ENCODE measurements at places on chromosomes 5 and 9. TPM values are rescaled to one million over a fixed set of nuclear protein-coding genes. Genes with fewer than 3 reads are reported as not detected.
A peak's percentile ranks its signal among the peaks of the same experiment; 100 is the strongest.

DNA sequence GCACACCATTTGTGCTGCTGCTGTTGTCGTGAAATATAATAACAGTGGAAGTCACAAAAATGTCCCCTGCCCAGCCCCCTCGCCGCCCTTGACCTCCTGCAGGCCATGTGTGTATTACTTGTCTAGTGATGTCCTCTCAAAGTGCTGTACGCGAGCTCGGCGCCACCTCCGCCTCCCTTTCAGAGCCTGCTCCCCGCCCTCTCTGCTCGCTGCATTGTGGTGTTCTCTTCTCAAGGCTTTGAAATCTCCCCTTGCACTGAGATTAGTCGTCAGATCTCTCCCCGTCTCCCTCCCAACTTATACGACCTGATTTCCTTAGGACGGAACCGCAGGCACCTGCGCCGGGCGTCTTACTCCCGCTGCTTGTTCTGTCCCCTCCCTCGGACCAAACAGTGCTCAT, 14.7 kb upstream of the CFAP157 start:
- ATAC-seq, result no peak

DNA sequence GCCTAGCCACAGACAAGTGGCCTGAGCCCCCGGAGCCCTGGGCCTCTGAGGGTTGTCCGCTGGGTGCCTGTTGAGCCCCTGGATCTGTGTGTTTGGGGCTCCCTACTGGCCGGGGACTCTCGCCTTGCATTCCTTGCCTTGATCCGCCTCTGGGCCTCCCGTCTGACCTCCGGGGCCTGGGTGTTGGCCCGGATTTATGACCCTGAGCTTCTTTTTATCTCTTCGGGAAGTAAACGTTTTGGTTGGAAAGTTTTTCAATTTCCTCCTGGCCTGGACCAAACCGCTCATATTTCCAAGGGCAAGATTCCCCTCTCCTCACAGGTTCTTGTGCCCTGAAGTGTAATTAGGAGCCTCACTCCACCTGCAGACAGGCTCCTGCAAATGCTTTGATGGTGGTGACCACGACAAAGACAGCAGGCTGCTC, 69.3 kb upstream of the EGFLAM start:
- ATAC-seq, result no peak

GRCh38 chr9:25255216-25255615, 423.0 kb downstream of the TUSC1 start:
- ATAC-seq, result no peak

DNA sequence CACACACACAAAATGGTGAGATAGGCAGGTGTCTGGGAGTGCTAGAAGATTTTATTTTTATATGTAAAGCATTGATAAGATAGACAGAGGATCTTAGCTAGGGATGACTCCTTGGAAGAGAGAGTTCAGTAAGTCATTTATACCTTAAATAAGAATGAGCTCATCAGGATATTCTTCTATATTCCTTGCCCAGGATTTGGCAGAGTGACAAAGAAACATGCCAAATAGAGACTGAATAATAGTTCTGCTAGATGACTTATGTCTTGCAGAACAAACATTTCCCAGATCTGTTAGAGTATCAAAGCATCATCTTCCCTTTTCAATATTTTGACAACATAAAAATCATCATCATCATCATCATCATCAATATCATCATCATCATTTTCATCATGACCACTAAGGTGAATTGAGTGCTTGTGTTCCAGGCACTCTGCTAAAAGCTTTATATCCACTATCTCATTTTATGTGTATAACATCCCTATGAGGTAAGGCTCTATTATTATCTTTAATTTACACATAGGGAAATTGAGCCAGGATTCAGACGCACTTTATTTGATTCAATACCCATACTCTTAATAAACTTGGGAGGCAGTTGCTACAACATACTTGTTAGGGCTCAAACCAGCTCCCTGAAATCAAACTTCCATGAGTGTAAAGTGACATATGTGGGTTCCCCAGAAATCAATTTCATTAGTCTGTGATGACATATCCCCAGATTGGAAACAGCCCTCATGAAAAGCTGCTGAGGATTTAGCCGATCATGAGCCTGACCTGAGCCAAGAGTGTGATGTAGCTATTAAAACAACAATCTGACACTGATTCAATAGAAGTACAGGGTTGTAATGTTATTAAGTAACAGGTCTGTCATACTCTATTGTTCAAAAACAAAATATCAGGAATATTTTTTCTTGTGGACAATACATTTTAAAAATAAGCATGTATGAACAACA, 176.3 kb upstream of the SEMA6A start:
- no peak for ATAC-seq

GRCh38 chr5:158786390-158786789, 313.3 kb downstream of the EBF1 start:
- ATAC-seq, result peak; percentile 58

DNA sequence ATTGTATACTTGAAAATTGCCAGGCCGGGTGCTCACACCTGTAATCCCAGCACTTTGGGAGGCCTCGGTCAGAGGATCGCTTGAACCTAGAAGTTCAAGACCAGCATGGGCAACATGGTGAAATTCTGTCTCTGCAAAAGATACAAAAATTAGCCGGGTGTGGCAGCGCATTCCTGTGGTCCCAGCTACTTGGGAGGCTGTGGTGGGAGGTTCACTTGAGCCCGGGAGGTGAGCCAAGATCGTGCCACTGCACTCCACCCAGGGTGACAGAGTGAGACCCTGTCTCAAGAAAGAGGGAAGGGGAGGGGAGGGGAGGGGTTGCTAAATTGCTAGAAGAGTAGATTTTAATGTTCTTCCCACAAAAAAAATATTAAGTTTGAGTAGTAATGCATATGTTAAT, 53.2 kb downstream of the FNBP1 start:
- ATAC-seq, result no peak

DNA sequence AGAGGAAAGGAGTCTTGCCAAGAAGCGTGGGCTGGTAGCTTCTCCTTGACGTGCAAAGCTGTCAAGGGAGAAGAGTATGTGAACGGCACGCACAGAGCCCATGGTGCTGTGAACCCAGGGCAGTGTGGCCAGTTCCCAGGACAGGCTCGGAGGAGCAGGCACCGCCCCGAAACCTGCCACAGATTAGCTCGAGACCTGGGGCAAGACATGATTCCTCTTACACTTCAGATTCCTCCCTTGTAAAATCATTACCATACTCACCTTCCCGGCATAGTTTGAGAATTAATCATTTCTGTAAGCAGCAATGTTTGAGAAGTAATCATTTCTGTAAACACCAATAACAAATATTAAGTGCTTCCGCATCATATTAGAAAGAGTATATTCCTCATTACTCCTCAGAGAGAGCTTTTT, 19.9 kb downstream of the GOLM1 start:
- ATAC-seq, result no peak

GRCh38 chr9:126965541-126966428, 51.2 kb downstream of the RALGPS1 start:
- peak; percentile 69 for ATAC-seq

GRCh38 chr5:179470201-179470600, 80.2 kb upstream of the RUFY1 start:
- no peak for ATAC-seq

SLC34A3 gene
- not detected for total RNA-seq

GRCh38 chr5:16934677-16935153, 1.4 kb downstream of the MYO10 start:
- ATAC-seq, result no peak

DNA sequence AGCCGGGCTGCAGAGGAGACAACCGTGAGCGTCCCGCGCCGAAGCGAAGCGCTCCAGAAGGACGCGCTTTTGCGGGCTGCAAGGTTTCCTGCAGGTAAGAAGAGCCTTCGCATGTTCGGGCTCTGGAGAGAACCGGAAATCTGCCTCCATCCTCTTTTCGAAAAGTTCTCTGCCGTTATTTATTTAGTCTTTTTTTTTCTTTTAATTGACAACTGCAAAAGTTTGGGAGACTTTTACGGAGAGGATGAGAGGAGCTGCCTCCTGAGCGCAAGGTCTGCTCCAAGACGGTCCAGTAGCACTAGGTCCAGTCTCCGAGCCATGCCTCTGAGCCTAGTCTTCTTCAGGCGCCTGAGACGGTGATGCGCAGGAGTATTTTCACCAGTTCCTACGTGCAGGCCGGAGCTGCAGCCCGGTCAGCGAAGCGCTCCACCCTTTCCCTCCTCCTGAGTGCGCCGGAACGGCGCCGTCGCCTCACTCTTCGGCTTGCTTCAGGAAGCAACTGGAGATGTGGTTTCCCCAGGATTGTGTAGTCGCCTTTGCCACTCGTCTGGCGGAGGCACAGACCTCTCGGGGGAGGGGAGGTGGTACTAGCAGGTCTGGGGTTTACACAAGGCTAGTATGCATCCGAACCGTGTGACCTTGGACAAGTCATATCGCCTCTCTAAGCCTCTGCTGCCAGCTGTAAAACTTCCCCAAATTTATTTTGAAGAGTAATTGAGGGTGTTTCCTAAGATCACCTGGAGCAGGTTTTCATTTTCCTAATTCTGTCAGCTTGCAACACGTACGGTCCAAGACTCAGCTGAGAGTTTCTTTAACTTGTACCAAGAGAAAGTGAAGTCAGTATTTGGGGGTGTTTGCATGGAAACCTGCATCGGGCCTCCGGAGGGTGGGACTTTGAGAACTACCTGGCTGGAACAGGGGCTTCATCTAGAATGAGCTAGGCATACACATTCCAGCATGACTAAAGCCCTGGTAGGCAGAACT, 4.5 kb downstream of the POU4F3 start:
- no peak for ATAC-seq

SARDH gene
- total RNA-seq, result 0.62 TPM

FOXD4 gene
- total RNA-seq, result 0.35 TPM

MOB3B gene
- total RNA-seq, result 11.1 TPM

PRRC2B gene
- total RNA-seq, result 102 TPM

DNA sequence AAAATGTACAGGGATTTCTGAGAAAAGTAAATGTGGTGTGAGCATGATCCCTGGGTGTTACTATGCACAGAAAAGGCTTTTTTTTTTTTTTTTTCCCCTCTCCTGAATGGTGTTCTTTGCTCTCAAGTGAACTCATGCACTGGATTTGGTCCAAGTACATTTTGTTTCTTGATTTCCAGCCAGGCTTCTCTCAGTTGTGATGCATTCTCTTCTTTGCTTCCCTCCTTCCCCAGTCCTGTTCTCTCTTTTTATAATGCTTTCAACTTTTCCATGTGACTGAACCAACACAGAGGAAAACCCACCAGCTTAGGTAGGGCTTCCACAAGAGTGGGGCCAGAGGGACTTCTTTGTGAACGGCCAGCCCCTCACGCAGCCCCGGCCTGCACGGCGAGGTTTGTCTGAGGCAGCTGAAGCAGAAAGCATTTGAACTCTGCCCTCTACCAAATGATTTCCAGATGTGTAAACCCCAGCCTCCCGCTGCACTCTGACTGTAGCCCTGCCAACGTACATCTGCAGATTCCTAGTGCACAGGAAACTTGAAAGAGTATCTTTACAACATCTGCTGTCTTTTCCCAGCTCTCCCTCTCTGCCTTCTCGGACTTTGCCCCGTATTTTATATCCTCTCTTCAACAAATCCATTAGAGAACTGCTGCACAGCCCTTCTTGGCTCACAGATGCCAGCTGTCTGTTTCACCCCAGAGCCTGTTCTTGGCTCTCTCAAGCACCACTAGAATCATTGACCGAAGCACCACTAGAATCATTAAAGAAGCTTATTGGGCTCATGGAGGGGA, 71.8 kb upstream of the CD180 start:
- ATAC-seq, result peak; percentile 87

CDK7 gene
- total RNA-seq, result 25.5 TPM

NTNG2 gene
- total RNA-seq, result 1.6 TPM

PPP2R2B gene
- total RNA-seq, result 1.0 TPM

HAVCR2 gene
- 6.4 TPM for total RNA-seq

DNA sequence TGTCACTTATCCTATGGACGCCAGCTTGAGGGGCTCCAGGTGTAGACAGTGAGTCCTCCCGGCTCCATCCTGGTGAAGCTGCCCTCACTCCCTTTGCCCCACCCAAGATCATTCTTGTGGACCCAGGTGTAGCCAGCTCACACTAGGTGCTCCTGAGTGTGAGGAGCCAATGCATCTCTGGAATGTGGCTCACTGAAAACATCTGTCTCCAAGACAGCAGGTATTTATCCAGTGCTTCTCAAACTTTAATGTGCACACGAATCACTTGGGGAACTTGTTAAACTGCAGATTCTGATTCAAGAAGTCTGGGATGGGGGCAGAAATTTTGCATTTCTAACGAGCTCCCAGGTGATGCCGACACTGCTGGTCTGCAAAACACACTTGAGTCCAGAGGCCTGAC, 13.5 kb upstream of the ENC1 start:
- ATAC-seq, result no peak

GRCh38 chr5:68960961-68961360, 132.9 kb upstream of the SLC30A5 start:
- no peak for ATAC-seq

DNA sequence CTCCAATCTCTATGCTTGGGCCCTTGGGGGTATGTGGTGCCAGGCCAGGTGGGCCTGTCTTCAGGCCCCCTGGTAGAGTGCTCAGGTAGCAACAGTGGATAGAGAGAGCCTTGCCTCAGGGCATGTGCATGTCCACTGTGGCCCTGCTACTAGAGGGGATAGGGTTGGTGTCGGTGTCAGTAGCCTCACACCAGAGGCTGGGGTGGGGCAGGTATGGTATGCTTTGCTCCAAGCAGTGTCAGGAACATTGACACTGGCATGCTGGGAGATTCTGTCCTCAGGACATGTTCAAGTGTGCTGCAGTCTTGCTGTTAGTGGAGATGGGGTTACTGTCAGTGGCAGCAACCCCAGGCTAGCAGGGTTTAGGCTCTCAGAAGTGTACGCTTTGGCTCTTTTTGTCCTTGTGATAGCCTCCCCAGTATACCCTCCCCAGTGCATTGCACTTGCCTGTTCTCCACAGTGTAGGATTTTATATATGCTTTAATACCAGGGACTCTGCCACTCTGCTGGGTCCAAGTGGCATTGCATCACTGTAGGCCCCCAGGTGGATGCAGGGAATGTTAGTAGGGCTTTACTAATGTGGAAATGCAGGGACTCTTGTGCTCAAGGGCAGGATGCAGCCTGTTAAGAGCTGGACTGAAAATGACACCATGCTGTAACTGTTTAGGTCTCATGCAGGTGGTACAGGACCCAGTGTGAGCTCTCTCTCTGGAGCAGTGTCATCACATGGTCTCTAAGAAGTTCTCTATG, 21.6 kb downstream of the RIC1 start:
- no peak for ATAC-seq

DOCK8 gene
- 27.6 TPM for total RNA-seq

- ATAC-seq, result no peak
Observed at GRCh38 chr5:168096525-168096924, 194.9 kb upstream of the WWC1 start.

- ATAC-seq, result no peak
Observed at GRCh38 chr5:73375191-73375545, 73.4 kb downstream of the FOXD1 start.

DNA sequence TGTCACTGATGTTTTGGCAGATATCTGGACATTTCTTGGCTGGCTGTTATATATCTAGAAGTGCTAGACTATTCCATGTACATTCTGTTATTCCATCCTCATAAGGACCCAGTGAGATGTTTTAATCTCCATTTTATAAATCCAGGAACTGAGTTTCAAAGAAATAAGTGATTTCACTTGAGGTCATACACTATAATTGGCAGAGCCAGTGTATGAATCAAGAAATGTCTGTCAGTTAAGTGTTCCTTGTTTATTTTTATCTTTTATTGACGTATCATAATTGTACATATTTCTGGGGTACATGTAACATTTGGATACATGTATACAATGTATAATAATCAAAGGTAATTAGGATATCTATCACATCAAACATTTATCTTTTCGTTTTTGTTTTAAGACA, 338.3 kb upstream of the KLF4 start:
- ATAC-seq, result no peak

- peak; percentile 31 for ATAC-seq
Observed at GRCh38 chr5:134070725-134071613, 43.5 kb upstream of the TCF7 start.

Data from gastroesophageal sphincter (tissue), 4 donors.